ENCODE measurements at places on chromosomes 13 and 19. TPM values are rescaled to one million over a fixed set of nuclear protein-coding genes. Genes with fewer than 3 reads are reported as not detected.

KLK2 gene
- total RNA-seq = not detected

LILRB4 gene
- total RNA-seq = not detected

MIR17HG gene
- total RNA-seq = 7.4 TPM

ZNF99 gene
- total RNA-seq = not detected

TEKTIP1 gene
- total RNA-seq = not detected

KLK7 gene
- total RNA-seq = not detected

BICRA gene
- total RNA-seq = 10.2 TPM

ZNF682 gene
- 1.5 TPM for total RNA-seq

CLPTM1 gene
- 71.7 TPM for total RNA-seq

ZFP36 gene
- 4.6 TPM for total RNA-seq

SLC27A5 gene
- 1.6 TPM for total RNA-seq

CCDC70 gene
- not detected for total RNA-seq

ZNF415 gene
- 2.7 TPM for total RNA-seq

WDR87 gene
- total RNA-seq = not detected

FGF21 gene
- not detected for total RNA-seq

IZUMO4 gene
- total RNA-seq = 1.8 TPM

ZNF560 gene
- total RNA-seq = 2.8 TPM
